GM23248 (cell line): ENCODE measurements at places on chromosomes 2 and 18. TPM values are rescaled to one million over a fixed set of nuclear protein-coding genes. Genes with fewer than 3 reads are reported as not detected.
A peak's percentile ranks its signal among the peaks of the same experiment; 100 is the strongest.

The SFT2D3 gene
- total RNA-seq, result 5.7 and 9.4 TPM in 2 replicates

The COL4A4 gene
- 0.76 and 1.0 TPM in 2 replicates for total RNA-seq

The ASAP2 gene
- 49.6 and 54.1 TPM in 2 replicates for total RNA-seq

The ESPNL gene
- total RNA-seq, result 1.4 and 1.5 TPM in 2 replicates

The COL3A1 gene
- total RNA-seq, result 2,141 and 2,153 TPM in 2 replicates

The PLA2R1 gene
- total RNA-seq, result 14.9 and 16.0 TPM in 2 replicates

The FOXD4L1 gene
- not detected in 2 replicates for total RNA-seq

DNA sequence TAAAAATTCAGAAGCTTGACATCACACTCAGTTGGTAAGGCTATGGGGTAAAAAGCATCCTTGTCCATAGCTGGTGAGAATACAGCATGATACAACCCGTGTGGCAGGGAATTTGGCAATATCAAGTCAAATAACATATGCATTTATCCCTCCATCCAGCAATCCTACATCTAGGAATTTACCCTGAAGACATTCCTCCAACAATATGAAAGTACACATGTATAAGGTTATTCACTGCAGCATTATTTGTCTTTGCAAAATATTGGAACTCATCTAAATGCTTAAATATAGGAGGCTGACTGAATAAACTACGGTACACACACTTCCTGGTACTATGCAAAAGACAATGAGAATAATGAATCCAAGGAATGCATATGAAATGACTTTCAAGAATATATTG is 101.0 kb downstream of the MEP1B start:
- no peak for DNase-seq

GRCh38 chr2:190763901-190764514 is 115.1 kb downstream of the NAB1 start:
- no peak for DNase-seq

GRCh38 chr18:76691800-76692199 is 130.6 kb upstream of the ZNF236 start:
- peak; percentile 82 for DNase-seq

GRCh38 chr18:7729868-7730267 is 162.8 kb downstream of the PTPRM start:
- DNase-seq, result no peak

GRCh38 chr2:46989491-46990230 is 74.1 kb upstream of the MCFD2 start:
- no peak for DNase-seq

DNA sequence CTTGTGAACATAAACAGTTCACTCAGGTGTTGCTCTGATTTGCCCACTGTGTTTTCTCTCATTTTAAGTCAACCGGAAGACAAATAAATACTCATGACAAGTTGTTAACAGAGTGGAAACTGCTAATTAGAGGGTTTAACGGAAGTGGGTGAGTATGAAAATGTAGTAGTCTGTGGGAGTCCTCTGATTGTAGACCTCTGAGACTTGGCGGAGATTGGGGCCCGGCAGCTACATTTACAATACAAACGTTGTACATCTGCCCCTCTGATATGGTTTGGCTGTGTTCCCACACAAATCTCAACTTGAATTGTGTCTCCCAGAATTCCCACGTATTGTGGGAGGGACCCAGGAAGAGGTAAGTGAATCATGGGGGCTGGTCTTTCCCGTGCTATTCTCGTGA is 107.3 kb upstream of the FAM98A start:
- no peak for DNase-seq

- DNase-seq, result peak; percentile 95
These were observed 69.9 kb upstream of the ITGB6 start for GRCh38 chr2:160269803-160270570.

DNA sequence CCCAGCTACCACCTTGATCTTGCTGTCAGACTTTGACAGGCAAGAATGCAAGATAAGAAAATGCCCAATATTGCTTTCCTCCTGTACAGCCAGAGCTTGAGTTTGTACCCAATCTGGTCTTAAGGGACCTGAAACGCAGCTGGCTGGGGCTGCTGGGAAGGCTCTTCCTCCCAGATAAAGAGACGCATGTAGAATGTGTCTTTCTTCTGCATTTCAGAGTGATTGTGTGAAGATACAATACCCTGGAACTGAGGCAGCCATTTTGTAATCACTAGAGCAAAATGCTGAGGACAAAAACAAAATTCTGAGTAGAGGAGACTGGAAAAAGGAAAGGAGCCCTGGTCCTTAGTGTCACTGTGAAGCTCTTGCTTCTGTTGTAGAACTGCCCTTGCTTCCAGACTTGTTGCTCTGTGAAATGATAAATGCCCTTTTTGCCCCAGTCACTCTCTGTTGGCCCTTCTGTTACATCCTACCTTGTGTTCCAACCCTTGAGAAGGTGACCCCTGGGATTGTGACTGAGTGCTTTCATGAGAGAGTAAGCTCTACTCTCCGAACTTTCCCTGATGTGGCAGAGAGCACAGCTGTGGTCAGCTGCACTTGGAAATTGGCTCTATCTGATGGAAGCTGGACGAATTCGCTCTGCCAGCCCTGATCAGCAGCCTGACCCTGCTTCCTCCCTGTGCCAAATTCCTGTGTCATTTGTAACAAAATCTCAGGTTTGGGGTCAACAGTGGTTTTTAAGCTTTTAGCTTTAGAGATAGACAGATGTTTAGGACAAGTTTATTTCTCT is 137.4 kb upstream of the RBMS1 start:
- DNase-seq, result peak; percentile 41

GRCh38 chr2:76193089-76193488 is 482.4 kb upstream of the GCFC2 start:
- DNase-seq, result no peak

DNA sequence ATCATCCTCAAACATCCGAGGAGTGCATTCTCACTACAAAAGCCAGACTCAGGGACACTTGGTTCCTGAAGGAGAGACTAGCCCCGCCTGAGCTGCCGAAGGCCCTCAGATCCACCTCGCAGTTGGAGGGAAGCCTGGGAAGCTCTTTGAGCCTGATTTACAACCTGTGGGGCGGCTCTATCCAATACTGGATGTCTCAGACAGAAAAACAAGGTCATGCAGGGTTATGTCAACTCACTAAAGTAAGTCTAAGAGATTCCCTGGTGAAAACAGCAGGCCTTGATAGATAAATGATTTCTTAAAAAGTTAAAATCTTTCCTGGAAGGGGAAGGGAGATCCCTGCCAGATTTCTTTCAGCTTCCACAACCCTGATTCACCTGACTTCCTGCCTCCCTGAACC is 284.3 kb downstream of the CYP26B1 start:
- no peak for DNase-seq

DNA sequence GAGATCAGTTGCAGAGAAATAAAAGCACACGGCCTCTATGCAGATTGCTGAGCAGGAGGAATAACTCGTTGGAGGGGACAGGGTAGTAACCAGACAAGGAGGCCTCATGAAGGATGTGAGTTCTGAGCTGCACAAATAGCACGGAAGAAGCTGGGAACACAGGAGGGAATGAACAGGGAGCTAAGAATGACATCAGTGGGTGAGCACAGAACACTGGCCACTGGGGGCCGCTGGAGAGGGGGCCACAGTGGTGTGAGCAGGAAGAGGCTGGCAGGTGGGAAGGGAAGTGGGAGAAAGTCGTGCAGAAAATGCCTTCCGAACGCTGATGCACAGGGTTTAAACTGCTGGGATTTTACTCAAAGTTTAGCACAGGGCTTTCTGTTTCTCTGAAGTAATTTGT is 61.0 kb downstream of the ZAP70 start:
- peak; percentile 36 for DNase-seq
